ENCODE measurements at places on chromosomes 2 and 18.

DNA sequence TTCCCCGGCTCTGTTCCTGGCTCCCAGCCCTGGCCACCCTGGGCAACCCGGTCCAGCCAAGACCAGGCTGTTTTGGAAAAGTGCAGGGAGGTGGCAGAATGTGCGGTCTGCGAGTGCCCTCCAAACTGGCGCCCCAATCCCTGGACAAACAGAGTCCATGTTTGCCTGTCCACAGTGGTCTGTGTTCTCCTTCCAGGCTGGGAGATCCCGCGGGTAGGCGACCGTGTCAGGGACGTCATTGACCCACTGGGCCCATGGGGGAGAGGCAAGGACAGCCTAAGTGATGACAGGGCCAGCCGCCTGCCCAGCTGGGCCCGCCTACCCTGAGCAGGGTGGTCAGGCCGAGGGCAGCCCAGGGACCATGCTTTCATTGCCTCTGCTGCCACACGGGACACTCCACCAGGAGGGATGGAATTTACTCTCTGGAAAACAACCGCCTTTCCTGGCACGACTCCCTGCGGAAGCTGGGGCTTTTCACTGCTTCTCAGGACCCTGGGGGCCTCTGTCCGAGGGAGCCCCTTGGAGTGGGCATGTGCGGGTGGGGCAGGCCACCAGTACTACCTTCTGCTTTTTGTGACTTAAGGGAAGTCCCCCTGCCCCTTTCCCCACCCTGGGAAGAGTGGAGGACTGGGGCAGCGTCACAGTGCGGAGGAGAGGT lies 20.1 kb downstream of the CYP26B1 start:
- DNase-seq, result no peak

DNA sequence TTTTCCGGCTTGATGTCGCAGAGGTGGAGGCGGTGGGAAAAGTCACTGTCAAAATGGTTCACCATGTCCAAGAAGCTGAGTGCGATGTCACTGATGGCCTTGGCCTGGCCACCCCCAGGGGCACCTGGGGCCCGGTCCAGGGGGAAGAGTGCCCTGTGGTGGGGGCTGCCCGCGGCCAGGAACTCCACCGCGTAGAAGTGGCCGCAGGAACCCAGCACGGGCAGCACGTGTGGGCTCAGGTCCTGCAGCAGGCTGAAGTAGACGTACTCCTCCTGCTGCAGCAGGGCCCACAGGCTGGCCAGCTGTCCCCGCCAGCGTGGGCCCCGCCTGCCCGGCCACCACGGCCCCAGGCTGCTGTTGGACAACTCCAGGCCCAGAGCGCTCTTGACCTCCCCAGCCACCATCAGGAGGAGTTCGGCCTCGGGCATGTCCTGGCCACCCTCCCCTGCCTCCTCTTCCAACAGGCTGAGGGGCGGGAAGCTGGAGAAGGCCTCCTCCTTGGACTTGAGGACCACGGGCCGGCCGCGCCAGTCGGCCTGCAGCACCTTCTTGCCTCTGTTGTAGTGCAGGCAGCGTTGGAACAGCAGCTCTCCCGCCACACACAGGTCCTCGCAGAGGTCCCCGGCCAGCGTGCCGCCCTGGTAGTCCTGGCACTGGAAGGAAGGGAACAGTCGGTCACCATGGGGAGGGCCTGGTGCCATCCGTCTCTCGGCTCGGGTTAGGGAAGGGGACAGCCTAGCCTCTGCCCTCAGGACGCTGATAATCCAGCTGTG lies 10.3 kb downstream of the DIPK1C start:
- no peak for DNase-seq

- DNase-seq, result no peak
Measured at GRCh38 chr2:182622231-182622630, 93.8 kb upstream of the DNAJC10 start.

GRCh38 chr2:197777823-197778407 lies 7.2 kb downstream of the BOLL start:
- peak; percentile 12 for DNase-seq

- no peak for DNase-seq
Measured at GRCh38 chr2:239918749-239919148, 106.4 kb downstream of the NDUFA10 start.

GRCh38 chr2:184449760-184450159 lies 148.6 kb upstream of the ZNF804A start:
- DNase-seq, result no peak

- no peak for DNase-seq
Measured at GRCh38 chr2:100018341-100019193, 123.8 kb downstream of the AFF3 start.

DNA sequence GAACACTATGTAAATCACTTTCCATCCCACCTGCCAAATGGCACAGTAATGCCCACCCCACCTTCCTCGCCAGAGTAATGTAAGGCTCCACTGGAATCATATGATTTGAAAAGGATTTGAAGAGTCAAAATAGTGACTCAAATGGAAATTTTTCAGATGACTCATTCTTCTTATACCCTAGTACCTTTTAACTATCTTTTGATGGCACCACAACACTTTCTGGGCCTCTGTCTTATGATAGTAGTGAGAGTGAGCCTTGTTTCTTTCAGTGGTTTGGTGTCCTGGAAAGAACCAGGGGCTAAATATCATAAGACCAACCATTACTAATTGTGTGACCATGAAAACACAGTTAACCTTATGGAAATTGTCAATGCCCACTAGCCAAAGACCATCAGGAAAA lies 235.4 kb upstream of the SLC14A2 start:
- DNase-seq, result no peak

GRCh38 chr2:23530909-23531276 lies 145.9 kb downstream of the KLHL29 start:
- DNase-seq, result no peak

- no peak for DNase-seq
Measured at GRCh38 chr2:149996901-149997300, 409.3 kb upstream of the MMADHC start.

DNA sequence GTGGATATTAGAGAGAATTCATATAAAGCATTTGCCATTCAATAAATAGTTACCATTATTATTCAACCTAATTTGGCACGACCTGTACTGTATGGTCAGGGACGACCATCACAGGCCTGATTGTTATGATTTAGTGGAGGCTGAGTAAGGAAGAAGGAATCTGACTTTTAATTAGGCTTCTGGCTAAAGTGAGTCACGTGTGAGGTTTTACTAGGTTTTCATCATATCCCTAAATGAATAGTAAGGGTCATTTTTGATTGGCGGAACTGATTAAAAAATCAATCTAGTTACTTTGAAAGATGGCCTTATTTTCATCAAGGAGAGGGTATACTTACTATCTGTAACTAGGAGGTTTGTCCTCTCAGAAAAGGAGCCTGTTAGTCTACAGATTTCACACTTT lies 143.4 kb downstream of the ADCYAP1 start:
- DNase-seq, result no peak

- no peak for DNase-seq
Measured at GRCh38 chr18:350953-351572, 83.2 kb upstream of the THOC1 start.

DNA sequence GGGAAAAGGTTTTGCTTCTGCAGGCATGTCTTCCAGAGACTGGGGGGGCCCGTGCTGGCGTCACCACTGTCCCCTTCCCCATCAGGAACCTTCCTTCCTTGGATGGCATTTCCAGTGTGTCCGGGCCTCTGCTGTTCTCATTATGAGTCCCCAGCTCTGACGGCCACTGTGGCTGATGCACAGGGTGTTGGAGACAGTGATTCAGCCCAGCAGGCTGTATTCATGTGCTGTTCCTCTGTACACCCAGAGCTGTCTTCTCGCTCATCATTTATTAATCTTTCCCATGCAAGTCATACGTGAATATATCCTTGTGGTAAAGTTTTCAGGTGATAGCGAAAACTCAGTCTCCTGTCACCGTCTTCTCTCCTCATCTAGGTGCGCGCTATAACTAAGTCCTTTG lies 57.7 kb downstream of the ASAP2 start:
- no peak for DNase-seq

DNA sequence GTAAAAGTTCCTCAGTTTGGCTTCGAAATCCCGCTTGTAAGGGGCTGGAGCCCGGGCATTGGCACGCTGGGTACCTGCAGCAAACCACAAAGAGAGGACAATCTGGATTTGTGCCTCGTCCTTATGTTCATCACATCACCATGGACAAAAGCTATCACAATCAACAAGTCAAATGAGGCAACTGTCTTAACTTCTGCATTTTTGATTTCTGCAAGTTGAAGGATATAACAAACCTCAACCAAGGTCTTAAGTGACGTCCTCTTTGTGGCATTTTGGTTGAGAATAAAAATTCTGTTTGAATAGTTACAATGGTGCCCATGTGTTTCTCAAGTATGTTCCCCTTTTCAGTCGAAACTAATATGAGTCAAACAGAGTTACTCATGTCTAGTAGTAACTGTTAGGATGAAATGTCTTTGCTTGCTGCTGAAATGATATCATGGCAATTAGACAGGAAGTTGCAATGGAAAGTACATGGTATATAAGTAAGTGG lies 70.8 kb upstream of the STK17B start:
- no peak for DNase-seq

DNA sequence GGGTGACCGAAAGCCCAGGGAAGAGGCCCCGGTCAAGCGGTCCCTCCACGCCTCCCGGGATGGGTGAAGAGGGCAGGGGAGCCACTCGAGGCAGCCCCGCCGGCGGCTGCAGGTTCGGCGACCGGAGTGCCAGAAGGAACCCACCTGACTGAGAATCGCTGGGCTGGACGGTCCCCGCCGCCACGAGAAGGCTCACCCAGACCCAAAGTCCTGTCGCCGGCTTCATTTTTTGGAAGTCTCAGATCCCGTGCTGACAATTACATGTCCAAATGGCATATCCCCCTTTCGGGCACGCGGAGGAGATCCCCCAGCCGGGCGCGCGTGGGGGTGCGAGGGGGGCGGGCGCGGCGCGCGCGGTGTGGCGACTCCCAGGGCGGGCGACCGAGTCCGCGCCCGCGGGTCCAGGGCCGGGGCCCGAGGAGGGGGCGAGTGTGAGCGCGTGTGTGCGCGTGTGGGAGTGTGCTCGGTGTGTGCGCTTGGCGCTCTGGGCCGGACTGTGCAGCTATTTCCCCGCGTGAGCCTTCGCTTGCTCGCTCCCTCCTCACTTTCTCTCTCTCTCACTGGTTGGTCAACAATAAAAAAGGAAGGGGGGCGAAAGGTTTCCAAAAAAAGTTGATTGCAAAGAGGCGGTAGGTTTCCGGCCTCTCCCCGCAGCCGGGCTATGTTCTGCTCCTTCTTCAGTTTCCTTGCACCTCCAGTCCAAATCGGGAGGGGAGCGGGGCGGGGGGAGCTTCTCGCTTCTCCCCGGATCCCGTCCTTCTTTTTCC lies at the start of gene ERBB4:
Gene ERBB4 (minus strand): TSS at position 498 of the 767 bp plus-strand sequence. CDS start 272 bp downstream, at position 226.
- DNase-seq, result no peak

DNA sequence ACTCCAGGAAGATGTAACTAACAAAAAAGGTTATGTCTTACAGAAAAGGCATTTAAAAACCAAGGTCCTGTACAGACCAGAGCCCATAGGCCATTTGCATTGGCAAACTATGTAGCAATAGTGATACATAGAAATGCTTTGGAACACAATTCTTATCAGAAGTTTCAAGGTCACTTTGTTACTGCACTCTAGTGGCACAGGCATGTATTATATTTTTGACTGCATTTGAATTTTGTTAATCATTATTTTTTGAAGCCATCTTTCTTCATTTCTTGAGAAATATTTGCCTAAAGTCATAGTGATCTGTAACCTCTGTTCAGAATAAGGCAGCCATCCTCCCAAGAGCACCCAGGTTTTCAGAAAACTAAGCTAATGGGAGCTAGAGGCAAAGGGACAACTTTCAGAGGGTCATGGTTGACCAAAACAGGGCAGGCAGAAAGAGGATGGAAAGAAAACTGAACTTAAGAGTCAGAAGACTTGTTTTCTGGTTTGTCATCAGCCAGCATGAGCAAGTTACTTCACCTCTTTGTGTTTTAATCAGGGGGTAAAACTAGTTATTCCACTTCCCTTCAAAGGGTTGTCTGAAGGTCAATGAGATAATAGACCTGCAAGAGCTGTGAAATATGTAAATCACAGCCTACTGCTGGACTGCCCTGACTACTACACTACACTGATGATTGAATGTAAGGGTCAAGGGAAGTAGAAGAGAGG lies 41.5 kb downstream of the SLC38A11 start:
- no peak for DNase-seq

- no peak for DNase-seq
Measured at GRCh38 chr18:46433121-46433826, 223.7 kb downstream of the LOXHD1 start.

GRCh38 chr2:41488888-41489287 lies 558.9 kb upstream of the PKDCC start:
- DNase-seq, result no peak

DNA sequence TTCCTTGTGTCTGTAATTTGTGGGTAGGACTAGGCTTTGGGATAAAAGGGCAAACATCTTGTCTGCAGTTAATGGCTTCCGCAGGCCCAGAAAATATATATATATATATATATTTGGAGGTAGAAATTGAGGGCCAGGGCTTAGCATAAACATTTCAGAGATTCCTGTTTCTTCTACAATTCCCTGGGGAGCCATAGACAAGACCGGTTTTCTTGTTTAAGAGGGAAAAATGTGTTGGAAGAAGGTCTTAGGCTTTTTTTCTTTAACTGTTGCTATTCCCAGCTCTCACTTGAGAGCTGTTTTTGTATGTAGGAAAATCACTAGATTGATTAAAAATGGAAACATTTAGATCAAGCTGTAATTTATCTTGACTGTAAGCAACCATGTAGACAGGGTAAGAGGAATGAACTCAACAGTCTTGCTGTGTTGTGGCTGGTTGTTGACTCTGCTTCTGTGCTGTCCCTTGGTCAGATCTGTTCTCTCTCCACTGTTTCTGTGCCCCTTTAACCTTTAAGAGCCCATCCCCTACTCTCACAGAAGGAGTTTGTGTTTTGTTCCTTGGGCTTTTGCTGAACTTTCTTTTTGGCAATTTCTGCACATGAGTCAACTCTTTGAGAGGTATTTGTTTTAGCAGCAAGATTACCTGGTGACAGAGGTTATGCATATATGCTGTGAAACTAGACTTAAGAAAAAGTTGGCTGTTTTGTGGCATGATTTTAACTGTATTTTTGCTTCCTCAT lies 58.3 kb downstream of the EFEMP1 start:
- DNase-seq, result no peak

Measured in activated CD4-positive, CD25-positive, alpha-beta regulatory T cell (primary cell).